Brain (organoid and tissue), 16 donors: ENCODE measurements at places on chromosomes 11 and 22. TPM values are rescaled to one million over a fixed set of nuclear protein-coding genes. Genes with fewer than 3 reads are reported as not detected.

C11orf42 gene
- not detected for polyA plus RNA-seq

FADS2 gene
- polyA plus RNA-seq = 266 TPM

DNA sequence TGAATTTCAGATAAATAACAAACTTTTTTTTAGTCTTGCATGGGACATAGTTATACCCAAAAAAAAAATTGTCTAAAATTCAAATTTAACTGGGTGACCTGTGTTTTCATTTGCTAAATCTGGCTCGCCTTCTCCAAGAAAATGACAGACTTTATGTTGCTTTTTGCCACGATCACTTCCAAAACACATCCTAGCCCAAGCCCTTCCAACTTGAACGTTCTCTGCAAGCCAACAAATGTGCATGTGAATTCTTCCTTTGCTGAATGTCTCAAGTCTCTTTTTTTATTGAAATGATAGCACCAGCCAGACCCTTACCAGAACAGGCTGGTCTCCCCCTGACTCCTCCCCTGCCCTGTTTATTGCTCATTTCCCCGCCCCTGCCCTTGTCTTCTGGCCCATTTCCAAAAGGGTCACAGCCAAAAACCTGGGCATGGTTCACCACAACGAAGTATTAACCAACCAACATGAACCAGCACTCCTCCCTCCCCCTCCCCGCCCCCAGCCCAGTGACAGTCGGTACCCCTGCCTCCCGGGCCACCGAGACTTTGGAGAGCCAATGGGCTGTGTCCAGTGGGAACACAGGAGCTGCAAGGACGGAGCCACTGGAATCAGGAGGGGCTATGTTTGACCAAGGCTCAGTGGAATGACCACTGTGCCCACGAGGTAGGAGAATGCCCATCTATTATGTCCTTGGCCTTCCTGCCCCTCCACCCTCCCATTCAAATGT, 63.2 kb downstream of the BTG4 start:
- no peak for DNase-seq

- no peak for DNase-seq
These were observed 2.0 kb upstream of the EHD1 start for GRCh38 chr11:64880240-64881001.
